HepG2 (cell line): ENCODE measurements at places on chromosomes 12 and 14. TPM values are rescaled to one million over a fixed set of nuclear protein-coding genes. Genes with fewer than 3 reads are reported as not detected.

The KRT82 gene
- total RNA-seq, result not detected in 2 replicates

DNA sequence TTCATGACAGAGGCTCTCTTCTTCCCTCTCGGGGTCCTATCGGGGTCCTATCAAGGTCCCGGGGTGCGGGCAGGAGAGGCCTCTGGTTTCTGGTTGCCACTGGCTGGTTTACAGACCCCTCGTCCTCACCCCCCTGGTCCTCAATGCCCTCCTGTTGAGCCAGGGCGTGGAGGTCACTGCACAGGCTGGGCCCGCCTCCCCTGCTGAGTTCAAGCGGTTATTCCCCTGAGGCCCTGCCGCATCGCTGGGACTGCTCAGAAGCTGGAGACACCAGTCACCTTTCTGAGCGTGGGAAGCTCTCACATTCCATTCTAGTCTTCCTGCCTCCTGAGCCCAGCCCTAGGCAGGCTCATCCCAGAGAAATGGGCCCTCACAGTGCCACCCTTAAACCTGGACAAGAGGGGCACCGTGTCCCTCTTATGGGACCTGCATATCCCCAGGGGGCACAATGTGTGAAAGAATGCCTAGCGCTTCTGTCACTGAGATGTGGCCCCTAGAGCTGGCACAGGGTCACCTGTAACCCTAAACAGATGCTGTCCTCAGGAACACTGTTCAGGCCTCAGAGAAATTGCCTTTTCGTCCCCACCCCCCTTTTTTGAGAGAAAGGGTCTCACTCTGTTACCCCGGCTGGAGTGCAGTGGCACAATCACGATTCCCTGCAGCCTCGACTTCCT is 177.7 kb upstream of the RGS6 start:
- DNase-seq, result no peak
- H3K4me3 ChIP-seq, result no peak overlapping the region
- no peaks in the 10 kb centered on the region for H3K36me3 ChIP-seq
- H3K27me3 ChIP-seq, result no peaks in the 10 kb centered on the region

GRCh38 chr12:11822081-11822834 is 172.8 kb downstream of the ETV6 start:
- H3K27me3 ChIP-seq, result no peaks in the 10 kb centered on the region
- H3K4me1 ChIP-seq, result peaks cover 7% of the 10 kb centered on the region; the same call in 1 of the 2 replicates
- no peaks in the 10 kb centered on the region for H3K36me3 ChIP-seq
- no peak for DNase-seq
- H3K4me3 ChIP-seq, result no peak overlapping the region
- H3K27ac ChIP-seq, result no peak overlapping the region

- no peaks in the 10 kb centered on the region for H3K27me3 ChIP-seq
- no peaks in the 10 kb centered on the region for H3K36me3 ChIP-seq
- no peak overlapping the region for H3K27ac ChIP-seq
- no peak overlapping the region for H3K4me3 ChIP-seq
- no peak for DNase-seq
Measured at GRCh38 chr12:43315961-43316360, 236.0 kb downstream of the ADAMTS20 start.

GRCh38 chr12:109944561-109945359 is 44.7 kb downstream of the TCHP start:
- no peaks in the 10 kb centered on the region for H3K27me3 ChIP-seq
- peaks cover 12% of the 10 kb centered on the region for H3K36me3 ChIP-seq
- H3K4me1 ChIP-seq, result peaks cover 66% of the 10 kb centered on the region
- DNase-seq, result peak; percentile 58
- H3K4me3 ChIP-seq, result no peak overlapping the region
